NCI-H1436 treated with DMSO at 0.1 percent for 48 hours (cell line): ENCODE measurements at places on chromosomes 5 and 9.

- DNase-seq, result no peak
These were observed 138.1 kb downstream of the DIRAS2 start for GRCh38 chr9:90504486-90504885.

DNA sequence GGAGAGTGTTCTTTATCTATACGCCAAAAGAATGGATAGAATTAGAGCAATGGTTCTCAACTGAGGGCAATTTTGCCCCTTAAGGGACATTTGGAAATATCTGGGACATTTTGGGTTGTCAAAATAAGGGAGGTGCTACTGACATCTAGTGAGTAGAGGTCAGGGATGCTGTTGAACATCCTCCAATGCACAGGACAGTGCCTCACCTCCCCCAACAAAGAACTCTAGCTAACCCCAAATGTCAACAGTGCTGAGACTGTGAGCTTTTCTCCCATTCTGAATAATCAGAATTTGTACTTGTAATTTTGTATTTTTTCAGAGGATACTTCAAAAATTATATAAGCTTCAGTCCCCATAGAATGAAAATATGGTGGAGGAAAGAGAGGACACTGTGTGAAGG, 8.6 kb upstream of the SMC5 start:
- DNase-seq, result no peak

- no peak for DNase-seq
These were observed 484.6 kb downstream of the PRELID2 start for GRCh38 chr5:145350513-145350912.

DNA sequence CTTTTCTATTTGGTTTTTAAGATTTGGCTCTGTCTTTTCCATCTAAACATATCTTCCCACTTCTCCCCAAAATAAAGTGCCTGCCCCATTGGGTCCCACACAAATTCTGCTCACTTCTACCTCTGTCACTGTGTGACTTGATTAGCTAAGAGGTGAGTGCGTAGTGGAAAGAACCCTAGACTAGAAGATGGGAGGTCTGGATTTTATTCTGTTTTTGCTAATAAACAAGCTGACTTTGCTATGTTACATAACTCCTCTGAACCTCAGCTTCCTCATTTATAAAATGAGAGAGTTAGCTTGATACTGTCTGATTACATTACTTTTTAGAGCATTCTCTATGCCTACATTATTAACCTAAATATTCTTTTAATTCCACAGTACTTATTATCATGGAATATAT, 51.3 kb upstream of the PTGER4 start:
- no peak for DNase-seq

- DNase-seq, result no peak
These were observed 534.5 kb downstream of the BNC2 start for GRCh38 chr9:16335788-16336580.

- DNase-seq, result no peak
These were observed 332.9 kb upstream of the CCNG1 start for GRCh38 chr5:163104464-163104863.

- DNase-seq, result no peak
These were observed 22.4 kb upstream of the SPINK14 start for GRCh38 chr5:148145916-148146315.

GRCh38 chr5:121890297-121890858, 38.7 kb downstream of the FTMT start:
- DNase-seq, result no peak

DNA sequence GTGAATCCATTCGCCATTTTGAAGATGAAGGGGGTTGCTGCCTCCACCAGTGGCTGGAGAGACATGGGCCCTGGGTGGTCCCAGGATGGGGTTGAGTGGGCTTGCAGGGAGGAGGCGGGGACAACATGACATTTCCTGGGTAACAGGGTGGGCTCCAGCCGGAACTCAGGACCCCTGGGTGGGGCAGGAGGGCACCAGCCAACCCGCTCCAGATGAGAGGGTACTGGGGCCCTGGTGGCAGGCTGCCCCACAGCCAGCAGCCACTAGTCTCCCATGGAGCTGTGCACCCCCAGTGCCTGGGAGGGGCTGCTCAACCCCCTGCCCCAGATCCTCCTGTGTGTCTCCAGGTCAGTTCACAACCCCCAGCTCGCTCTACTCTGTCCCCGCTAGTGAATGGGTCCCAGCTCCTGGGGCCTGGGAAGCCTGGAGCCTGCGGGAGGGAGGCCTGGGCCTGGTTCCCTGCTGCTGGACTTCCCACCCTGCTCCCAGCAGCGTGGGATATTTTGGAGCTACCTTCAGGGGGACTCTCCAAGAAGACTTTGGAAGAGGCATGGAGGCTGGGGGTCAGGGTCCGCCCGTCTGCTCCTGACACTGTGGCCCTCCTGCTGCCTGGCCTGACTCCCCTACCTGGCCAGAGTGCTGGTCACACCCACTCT, 55.9 kb downstream of the AHRR start:
- no peak for DNase-seq

GRCh38 chr5:120567066-120567465, 103.0 kb downstream of the PRR16 start:
- no peak for DNase-seq

DNA sequence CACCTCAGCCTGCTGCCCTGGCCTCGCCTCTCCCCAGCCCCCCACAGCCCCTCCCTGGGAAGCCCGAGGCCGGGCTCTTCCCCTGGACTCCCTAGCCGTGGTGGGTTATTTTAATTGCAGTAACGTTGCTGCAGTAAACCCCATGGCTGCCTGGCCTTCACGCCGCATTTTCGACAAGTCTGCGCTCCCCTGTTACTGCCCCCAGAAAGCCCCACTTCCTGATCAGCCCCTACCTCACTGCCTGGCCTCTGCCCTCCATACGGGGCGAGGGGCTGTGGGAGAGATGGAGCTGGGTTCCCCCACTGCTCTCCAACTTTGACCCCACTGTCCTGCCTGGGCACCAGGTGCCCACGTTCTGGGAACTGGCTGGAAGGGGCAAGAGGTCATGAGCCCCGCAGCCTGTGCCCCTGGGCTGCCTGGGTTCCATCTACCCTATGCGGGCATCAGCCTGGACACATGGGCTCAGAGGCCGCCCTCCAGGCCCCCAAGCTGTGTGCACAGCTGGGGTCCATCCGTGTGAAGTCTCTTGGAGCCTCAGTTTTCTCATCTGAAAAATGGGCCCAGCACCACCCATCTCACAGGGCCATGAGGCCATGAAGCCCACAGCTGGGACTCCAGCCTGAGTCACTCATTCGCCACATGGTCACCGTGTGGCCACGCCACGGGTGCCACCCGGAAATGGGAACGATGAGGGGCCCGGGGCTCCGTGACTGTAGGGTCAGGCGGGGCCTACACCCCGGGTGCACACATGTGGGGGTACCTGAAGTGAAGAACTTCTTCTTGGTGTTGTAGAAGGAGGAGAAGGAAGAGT, 11.5 kb downstream of the EGFL7 start:
- DNase-seq, result no peak

GRCh38 chr9:80448996-80449395, 877.2 kb downstream of the TLE4 start:
- DNase-seq, result no peak

DNA sequence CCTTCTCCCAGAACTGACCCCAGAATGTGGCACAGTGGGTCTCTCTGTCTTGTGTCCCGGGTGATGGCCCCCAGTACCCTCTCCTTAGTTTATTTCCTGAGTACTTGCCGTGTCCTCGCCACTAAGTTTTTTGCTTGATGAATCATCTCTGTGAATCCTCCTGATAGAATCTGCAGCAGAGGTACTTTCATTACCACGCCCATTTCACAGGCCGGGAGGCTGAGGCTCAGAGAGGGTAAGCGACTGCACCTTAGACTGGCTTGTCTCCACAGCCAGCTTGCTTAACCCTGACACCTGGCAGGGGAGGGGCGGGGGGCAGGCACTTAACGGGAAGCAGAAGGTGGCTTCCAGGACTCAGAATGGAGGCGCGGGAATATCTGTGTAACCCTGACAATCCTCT, 7.9 kb upstream of the IER5L start:
- no peak for DNase-seq
